Gastroesophageal sphincter (tissue), 4 donors: ENCODE measurements at places on chromosomes 7 and 10. TPM values are rescaled to one million over a fixed set of nuclear protein-coding genes. Genes with fewer than 3 reads are reported as not detected.

DNA sequence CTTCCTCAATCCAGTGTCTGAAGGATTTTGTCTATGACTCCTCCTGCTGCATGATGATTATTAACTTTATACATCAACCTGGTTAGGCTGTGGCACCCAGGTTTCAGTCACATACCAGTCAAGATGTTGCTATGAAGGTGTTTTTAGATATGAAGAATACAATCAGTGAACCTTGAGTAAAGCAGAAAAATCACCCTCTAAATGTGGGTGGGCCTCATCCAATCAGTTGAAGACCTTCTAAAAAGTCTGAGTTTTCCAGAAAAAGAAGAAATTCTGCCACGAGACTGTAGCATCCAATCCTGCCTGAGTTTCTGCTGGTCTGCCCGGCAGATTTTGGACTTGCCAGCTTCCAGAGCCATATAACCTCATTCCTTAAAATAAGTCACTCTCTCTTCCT, 126.1 kb upstream of the FRMD4A start:
- no peaks in the 10 kb centered on the region for H3K36me3 ChIP-seq
- no peaks in the 10 kb centered on the region for H3K27me3 ChIP-seq
- H3K4me3 ChIP-seq: no peak overlapping the region
- no peaks in the 10 kb centered on the region for H3K4me1 ChIP-seq
- ATAC-seq: no peak

ZNF722 gene
- total RNA-seq: not detected

DNA sequence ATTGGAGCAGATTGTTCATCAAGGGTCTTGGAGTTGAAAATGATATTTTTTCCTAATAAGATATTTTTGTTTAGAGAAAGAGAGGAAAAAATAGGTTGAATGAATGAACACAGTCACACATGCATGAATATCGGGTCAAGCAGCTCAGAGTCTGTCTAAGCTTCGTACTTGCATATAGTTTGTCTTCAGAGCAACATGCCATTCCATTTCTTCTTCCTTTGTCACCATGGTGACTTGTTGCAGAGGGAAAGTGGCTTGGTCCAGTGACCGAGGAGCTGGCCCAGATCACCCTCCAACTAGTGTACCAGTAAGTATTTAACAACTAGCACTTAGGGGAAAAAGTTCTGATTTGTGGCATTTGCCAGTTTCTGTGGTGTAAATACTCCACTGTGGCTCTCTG, 232.1 kb downstream of the TCF7L2 start:
- no peaks in the 10 kb centered on the region for H3K27me3 ChIP-seq
- no peaks in the 10 kb centered on the region for H3K36me3 ChIP-seq
- H3K4me3 ChIP-seq: no peak overlapping the region
- H3K4me1 ChIP-seq: peaks cover 6% of the 10 kb centered on the region
- no peak for ATAC-seq

DNA sequence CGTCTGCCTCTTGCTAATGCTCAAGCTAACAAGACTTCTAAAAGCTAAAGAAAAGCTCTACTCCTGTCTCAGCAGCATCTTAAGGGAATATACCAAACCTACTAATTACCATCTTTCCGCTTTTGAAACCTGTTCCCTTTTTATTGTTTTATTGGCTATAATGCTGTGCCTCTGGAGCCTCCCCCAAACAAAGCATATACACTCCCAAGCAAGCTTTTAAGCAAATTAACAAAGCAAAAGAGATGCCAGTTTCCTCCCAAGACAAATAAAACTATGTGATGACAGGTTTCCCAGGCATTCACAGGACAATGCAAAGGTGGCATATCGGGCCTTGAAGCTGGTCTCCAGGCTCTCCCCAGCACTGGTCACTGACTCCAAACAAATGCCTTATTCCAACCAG, 52.9 kb downstream of the SLC37A3 start:
- no peak overlapping the region for H3K4me3 ChIP-seq
- ATAC-seq: no peak

DNA sequence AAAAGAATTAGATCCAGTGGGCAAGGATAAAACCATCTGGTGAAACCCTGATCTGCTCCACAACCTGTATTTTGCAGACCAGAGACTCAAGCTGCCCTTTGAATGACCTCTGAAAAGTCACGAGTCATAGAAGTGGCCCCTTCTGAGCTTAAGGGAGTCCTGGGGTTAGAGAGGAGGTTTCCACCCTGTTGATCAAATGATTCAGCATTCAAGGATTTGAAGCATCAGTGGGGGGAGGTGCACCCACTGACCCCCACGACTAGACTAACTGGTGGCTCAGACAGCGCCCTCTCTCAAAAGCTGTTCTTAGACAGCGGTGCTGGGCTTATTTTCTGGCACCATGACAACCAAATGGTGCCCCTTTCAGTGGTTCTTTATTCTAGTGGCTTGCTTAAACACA, 44.3 kb downstream of the PLCE1 start:
- H3K27me3 ChIP-seq: no peaks in the 10 kb centered on the region
- no peak overlapping the region for H3K27ac ChIP-seq
- peaks cover 5% of the 10 kb centered on the region for H3K4me1 ChIP-seq
- no peak overlapping the region for H3K4me3 ChIP-seq
- ATAC-seq: no peak

ANKRD2 gene
- total RNA-seq: not detected
